Activated gamma-delta T cell treated with Interleukin-2 at 50 U/mL for 16 hours (primary cell): ENCODE measurements at places on chromosomes 3 and 15.

DNA sequence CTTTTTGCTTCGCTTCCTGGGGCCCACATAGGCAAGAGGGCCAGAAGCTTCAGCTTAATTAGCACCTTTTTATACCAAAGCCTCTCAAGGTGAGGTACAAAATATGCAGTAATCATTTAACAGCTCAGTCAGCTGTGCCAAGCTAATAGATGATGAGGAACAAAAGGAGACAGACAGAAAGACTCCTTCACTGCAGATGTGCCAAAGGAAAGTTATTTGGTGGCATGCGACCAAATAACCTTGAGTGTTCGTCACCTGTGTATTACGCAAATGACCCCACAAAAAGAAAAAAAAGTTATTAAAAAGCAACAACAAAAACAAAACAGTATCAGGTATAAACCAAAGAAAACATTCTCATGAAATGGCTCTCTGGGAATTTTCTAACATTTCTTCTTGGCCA is 325.8 kb upstream of the IGF1R start:
- no peak for DNase-seq

- no peak for DNase-seq
Measured at GRCh38 chr3:45054196-45054857, 28.2 kb downstream of the CLEC3B start.

DNA sequence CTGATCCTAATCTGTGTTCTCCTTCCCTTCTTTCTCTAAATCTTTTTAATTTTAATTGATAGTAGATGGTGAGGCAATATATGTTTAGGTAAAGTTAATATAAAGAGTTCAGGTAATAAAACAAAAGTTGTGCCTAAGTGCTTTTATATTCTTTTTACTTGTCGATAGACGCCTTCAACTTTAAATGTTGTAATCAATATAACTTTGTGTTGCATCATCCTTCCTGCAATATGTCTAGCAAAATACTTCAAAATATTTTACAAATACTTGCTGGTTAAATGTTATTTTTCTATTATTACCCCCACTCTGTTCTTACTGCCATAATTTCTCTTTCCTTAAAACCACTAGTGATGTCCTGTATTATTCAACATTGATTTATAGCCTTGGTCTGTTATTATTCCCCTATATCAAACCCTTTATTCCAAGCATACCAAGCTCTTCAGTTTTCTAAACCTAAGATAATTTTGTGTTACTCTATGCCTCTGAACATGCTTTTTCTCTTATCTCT is 92.4 kb downstream of the NAALADL2 start:
- no peak for DNase-seq

GRCh38 chr3:5020242-5020722 is 41.0 kb downstream of the BHLHE40 start:
- no peak for DNase-seq

DNA sequence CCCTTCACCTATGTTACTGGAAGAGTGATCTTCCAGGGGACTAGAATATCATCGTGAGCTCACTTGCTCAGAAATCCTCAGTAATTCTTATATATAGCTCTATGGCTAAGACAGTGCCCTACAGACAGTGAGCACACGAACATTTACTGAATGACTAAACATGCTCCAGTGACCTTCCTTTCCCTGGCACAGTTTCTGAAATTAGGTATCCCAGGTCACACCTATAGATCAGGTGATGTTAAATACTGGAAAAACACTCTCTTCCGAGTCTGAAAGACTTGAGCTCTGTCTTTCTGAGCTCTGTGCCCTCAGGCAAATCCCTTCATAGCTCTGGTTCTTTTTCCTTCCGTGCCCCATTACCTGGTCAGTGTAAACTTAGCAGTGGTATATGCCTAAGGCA is 239.4 kb upstream of the LRIG1 start:
- DNase-seq, result no peak

GRCh38 chr3:70815817-70816216 is 503.4 kb upstream of the MDFIC2 start:
- no peak for DNase-seq

GRCh38 chr3:192122832-192123594 is 604.3 kb downstream of the FGF12 start:
- no peak for DNase-seq

- DNase-seq, result no peak
Measured at GRCh38 chr3:55742022-55742831, 255.1 kb upstream of the WNT5A start.

DNA sequence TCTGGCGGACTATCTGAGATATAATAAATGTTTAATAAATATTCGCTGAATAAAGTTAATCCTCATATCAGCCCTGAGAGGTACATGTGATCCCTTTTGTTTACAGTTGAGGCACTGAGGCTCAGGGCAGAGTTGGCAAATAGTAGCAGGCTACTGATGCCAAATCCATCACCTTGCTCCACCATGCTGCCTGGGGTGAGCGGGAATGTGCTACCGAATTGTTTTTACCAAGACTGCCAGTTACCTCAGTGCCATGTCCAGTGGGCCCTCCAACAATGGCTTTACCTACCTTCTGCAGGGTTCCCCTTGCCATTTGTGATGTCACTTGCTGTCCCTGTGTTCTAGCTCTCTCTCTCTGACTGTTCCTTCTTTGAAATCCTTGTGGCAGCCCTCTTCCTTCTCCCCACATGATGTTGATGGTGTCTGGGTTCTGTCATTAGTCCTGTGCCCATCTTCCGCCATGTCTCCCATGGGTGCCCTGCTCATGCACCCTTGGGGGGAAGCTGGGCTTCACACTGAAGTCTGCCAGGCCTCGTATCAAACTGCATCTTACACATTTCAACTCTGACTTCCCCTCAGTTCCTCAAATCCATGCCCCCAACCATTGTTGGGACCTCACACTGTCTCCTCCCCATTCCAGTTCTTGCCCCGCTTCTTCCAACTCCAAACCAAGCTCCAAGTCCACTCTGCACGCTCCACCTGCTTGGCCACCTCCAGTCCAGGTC is 35.4 kb downstream of the SLCO2A1 start:
- DNase-seq, result no peak

DNA sequence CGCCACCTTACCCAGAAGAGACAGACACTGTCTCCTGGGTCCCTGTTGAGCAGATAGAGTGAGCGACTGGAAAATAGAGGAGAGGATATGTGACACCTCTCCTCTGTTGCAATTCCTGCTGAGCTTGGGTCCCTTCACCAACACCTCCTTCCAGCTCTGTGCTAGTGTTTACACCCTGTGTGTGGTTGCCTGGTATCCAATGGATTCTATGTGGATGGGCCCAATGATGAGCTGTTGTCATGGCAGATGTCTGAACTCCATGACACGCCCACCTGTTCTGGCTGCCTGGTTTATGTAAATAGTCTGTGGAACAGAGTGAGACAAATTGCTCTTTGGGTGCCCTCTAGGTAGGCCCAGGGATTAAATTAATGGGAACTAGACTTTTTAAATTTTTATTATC is 23.7 kb downstream of the RBM5 start:
- no peak for DNase-seq

DNA sequence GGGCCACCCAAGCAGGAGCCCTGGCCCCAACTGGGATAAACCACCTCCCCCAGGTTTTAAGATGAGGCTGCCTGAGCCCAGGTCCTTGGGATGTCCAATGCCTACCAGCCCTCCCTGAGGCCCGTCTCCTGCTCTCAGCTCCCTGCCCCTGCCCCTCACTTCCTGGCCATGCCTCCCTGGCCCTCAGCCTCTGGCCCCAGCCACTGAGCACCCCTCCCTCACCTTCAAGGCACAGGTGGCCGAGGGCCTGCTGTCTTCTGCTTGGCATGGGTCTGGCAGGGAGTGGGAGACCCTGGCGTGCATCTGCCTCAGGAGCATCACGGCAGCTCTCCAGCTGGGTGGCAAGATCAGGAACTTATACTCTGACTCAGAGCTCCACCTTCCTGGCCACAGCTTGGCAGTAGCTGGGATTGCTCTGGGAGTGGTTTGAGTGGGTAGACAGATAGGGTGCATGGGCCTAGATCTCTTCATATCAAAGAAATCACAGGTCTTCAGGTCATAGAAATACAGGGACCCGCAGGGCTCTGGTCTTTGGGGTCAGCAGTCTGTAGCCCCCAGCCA is at the start of gene PLA2G4E:
TSS of gene PLA2G4E (minus strand) at position 330 of the 561 bp plus-strand sequence. CDS start at position 318, 12 bp downstream.
- DNase-seq, result no peak

- no peak for DNase-seq
Measured at GRCh38 chr3:13379201-13379830, 40.8 kb downstream of the NUP210 start.

- DNase-seq, result no peak
Measured at GRCh38 chr15:91114301-91114700, 14.2 kb downstream of the SV2B start.

GRCh38 chr15:89822026-89822425 is 7.4 kb upstream of the ANPEP start:
- DNase-seq, result no peak

- no peak for DNase-seq
Measured at GRCh38 chr15:70362350-70362749, 264.6 kb upstream of the TLE3 start.

- peak; percentile 60 for DNase-seq
Measured at GRCh38 chr3:133574260-133574881, 885 bp downstream of the CDV3 start.

GRCh38 chr3:115062412-115062956 is 84.6 kb downstream of the ZBTB20 start:
- no peak for DNase-seq

- no peak for DNase-seq
Measured at GRCh38 chr15:39156646-39157250, 424.1 kb upstream of the THBS1 start.

- no peak for DNase-seq
Measured at GRCh38 chr3:49248840-49249227, 28.2 kb downstream of the C3orf62 start.

DNA sequence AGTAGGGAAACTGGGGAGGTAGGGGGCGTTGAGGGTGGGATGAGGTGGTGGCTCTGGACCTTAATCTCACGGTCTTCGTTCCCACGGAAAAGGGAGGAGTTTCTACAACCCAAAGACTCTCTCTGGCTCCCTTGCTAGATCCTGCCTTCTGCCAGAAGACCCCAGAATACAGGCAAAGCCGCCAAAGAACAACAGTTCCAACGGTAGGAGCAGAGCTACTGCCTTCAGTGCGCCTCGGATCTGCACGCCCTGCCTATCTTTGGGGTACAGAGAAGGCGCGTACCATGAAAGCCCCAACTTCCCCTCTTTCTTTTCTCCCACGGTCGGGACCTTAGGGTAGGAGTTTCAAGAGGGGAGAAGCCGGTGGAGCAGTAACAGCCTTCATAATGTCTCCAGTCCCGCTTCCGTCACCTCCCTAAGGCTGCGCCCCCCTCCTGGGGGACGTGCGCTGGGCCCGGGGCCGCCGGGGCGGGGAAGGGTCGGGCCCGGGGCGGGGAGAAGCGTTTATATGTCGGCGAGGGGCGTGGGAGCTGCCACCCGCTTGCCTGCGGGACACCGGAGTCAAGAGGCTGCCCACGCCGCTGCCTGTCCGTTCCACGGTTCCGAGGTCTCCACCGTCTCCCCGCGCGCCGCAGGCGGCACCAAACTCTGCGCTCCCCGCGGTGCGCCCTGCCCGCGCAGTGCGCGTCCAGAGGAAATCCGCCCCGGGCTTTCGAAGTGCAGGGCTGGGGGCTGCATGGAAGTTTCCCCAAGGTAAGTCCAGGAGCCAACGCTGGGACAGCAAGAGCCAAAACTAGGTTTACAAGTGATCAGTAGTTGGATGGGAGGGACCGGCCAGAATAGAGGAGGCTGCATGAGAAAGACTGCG is at the start of gene COL6A6:
TSS of gene COL6A6 (plus strand) at position 533 of the 868 bp plus-strand sequence. CDS start 43,188 bp downstream, outside the sequence.
- no peak for DNase-seq

GRCh38 chr3:191358929-191359328 is 28.6 kb upstream of the UTS2B start:
- no peak for DNase-seq

- no peak for DNase-seq
Measured at GRCh38 chr3:152676810-152677379, 158.0 kb upstream of the P2RY1 start.

GRCh38 chr3:178275793-178276192 is 260.4 kb upstream of the KCNMB2 start:
- no peak for DNase-seq

DNA sequence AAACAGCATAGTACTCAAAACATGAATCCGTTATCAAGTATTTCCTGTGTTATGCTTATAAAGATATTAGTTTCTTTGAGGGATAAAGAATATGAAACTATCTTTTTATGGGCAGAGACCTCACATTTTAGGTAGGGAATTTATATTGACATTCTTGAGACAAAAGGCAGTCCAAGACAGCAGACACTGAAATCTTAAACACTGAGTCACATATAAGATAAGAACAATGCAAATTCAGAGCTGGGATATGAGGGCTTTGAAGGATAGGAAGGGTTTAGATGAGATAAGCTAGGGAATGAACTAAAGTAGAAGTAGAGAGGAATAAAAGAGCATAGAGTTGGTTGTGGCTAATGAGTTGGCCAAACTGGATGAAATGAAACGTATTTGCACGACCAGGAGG is 58.4 kb downstream of the ASTE1 start:
- DNase-seq, result no peak

DNA sequence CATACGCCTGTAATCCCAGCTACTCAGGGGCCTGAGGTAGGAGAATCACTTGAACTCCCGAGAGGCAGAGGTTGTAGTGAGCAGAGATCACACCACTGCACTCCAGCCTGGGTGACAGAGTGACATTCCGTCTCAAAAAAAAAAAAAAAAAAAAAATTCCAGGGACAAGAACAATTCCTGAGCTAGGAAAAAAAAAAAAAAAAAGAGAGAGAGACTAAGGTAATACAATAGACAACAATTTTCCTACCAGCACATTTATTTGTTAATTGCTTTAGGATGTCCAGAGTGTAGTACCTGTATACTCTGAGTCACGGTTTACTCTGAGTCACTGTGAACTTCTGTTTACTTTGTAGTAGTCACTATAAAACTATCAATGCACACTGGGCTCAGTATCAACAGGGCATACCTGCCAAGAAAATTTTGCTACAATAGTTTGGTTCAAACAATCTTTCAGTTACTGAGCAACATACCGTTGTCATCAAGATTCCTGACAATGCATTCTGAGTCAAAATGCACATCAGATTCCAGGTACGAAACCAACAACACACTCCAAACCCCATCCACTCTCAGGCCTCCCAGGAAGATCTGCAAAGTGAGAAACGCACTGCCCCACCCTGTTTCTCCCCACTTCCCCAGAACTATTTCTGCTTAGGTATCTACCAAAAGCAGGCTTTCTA is 28.3 kb downstream of the IGF2BP2 start:
- no peak for DNase-seq

GRCh38 chr3:152615681-152616080 is 219.2 kb upstream of the P2RY1 start:
- DNase-seq, result no peak

GRCh38 chr15:66895794-66896453 is 169.5 kb upstream of the SMAD3 start:
- no peak for DNase-seq

DNA sequence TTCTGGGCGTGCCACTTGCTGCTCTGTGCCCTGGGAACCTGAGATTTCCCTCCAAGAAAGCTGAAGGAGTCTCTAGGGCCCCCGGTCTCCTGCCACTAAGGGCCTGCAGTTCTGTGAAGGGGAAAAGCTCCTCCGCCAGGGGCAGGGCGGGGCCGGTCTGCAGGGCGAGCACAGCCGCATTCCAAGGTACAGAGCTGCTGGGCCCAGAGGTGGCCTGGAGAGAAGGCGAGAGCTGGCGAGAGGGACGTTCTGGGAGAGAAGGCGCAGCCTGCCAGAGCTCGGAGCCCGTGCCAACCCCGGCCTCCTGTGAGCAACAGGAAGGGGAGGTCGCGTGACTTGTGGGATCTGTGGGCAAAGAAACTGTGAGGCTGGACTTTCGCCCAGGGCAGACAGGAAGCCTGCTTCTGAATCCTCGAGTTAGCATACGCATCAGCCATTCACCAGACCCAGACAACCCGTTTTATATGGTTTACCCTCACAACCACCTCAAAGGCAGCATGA is 500.4 kb downstream of the SHQ1 start:
- DNase-seq, result peak; percentile 36

- no peak for DNase-seq
Measured at GRCh38 chr3:161137260-161137659, 32.1 kb upstream of the B3GALNT1 start.

GRCh38 chr3:177465257-177465642 is 268.0 kb upstream of the TBL1XR1 start:
- no peak for DNase-seq
